ENCODE measurements at places on chromosomes 3 and 15.

DNA sequence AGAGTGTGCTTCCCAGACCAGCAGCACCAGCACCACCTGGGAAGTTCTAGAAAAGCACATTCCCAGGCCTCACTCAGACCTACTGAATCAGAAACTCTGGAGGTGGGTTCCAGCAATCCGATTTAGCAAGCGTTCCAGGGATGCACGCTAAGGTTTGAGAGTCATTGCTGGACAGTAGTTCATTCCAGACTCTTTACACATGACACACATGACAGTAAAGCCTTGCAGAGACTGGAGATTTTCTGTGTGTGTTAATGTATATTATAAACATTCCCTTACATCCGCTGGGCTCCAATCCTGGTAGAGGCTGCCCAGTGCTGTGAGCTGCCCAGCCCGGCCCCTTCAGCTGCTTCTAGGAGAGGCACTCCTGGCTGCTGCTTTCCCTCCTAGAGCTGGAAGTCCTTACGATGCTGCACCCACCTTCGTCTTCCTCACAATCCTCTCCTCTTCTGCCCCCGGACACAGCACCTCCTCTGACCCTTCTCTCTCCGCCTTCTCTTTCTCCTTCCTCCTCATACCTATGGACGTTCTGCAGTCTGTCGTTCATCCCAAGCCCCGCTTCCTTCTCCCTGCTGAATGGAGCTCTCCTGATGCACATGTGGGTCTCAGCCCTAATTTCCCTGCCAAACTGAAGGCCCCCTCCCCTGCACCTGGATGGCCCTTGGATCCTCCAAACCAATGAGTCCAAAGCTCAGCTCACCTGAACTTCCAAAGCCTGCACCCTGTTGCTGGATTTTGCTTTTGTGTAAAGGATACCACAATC is 44.4 kb downstream of the ITGA11 start:
- no peak for DNase-seq

GRCh38 chr3:146139586-146140110 is 21.3 kb downstream of the PLOD2 start:
- no peak for DNase-seq

DNA sequence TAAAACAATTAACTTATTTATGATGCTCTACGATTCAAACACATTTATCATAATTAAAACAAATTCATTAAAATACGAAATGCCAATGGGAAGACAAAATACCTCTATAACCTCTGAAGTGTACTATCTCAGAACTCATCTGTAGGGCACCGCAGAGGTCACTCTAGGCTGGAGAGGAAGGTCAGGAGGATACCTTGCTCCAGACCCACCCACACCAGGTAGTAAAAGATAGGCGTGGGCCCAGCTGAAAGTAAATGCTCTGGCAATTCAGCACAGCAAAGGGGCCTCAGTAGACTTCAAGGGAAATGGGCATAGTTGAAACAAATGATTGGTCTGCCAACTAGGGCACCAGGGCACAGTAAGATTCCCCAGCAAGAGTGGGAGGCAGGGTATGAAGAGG is 26.0 kb upstream of the SPPL2A start:
- DNase-seq = no peak

GRCh38 chr3:41244620-41245336 is 45.5 kb downstream of the CTNNB1 start:
- no peak for DNase-seq
